Thoracic aorta (tissue), 2 donors: ENCODE measurements at places on chromosomes 5 and 9. TPM values are rescaled to one million over a fixed set of nuclear protein-coding genes. Genes with fewer than 3 reads are reported as not detected.

Gene SLC46A2
- 2.7 TPM for total RNA-seq

Gene CAVIN4
- total RNA-seq, result 0.21 TPM

Gene SRA1
- total RNA-seq, result 34.3 TPM

Gene TMEM215
- not detected for total RNA-seq

Gene SPINK6
- total RNA-seq, result not detected

Gene TRIM41
- 12.2 TPM for total RNA-seq

Gene BTNL9
- 10.7 TPM for total RNA-seq

Gene PCDHB12
- total RNA-seq, result 7.3 TPM

Gene PCDHB2
- total RNA-seq, result 2.3 TPM

Gene MYMK
- not detected for total RNA-seq

Gene KIF20A
- 1.1 TPM for total RNA-seq

Gene TPPP
- 13.0 TPM for total RNA-seq

Gene SLC24A2
- not detected for total RNA-seq

Gene IL13
- total RNA-seq, result 2.8 TPM

Gene LHFPL2
- 72.6 TPM for total RNA-seq

Gene FAM169A
- 2.2 TPM for total RNA-seq

Gene FOXI1
- not detected for total RNA-seq
